ENCODE measurements at places on chromosomes 16 and 17.

DNA sequence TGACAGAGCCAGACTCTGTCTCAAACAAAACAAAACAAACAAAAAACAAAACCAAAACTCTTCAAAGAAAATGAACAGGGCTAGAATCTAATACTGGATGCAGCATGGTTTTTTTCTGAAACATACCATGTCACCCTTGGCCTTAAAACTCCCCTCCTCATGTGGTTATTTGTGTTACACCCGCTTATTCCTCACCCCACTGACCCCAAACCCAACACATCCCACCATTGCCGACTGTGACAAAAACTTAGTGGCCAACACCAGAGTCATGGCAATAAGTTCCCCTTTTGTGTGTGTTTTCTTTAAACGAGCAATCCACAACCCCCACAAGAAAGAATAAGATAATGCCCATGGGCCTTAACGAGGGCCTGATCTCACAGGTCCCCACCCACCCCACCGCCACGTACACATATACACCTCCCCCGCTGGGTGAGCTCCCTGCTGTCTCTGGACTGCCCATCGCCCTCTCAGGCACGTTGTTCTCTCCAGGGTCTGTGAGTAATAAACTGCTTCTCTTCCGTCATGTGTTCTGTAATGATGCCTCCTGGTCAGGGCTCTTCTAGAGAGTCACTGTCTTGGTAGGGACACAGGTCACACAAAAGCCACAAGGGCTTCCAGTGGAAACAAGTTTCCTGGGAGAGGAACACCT, 16.8 kb upstream of the ENGASE start:
- DNase-seq, result no peak

- no peak for DNase-seq
Measured at GRCh38 chr17:7022781-7023571, at the start of gene BCL6B. Gene BCL6B (plus strand): TSS chr17:7023050. CDS start chr17:7023672, 622 bp downstream.

DNA sequence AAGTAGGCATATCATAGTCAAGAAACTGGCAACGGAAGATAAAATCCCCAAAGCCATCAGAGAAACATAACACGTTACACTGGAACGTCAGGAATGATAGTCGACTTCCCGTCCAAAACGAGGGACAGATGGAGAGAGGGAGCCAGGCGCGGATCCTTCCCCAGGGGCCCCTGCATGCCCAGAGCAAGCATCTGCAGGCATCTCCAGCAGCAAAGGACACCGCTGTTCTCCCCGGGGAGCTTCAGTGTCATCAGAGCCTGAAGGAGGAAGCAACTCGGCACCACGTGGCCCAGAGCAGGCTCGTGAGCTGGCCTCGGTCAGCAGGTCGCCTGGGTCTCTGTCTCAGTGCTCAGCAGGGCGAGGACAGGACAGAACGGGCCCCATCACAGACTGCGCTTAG, 50.1 kb downstream of the LMF1 start:
- DNase-seq, result no peak

GRCh38 chr16:88074041-88074440, 122.8 kb downstream of the BANP start:
- no peak for DNase-seq

DNA sequence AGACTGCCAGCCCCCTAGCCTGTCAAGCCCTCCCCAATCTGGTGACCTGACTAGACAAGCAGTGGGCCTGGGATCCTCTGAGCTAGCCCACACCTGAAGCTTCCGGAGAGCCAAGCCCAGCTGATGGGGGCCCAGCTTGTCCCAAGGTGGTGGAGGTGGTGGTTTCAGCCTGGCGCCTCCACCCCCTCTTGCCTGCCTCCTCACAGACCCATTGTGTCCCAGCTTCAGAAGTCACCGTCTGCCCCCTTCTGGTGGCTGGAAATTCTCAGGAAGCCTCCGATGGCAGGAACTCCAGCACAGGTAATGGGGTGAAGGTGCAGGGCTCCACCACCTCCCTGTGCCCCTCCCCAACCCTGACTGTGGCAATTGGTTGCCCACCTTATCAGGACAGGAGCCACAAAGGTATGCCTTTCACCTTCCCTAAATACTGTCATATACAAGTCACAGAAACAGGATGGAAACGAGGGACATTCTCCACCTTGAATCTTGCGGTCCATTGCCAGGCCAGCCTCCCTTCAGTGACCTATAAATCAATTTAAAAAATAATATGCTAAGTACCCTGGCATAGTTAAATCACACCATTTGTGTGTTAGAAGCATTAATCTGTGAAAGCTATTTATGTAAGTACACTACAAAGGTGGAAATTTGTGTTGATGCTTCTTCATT, 66.0 kb upstream of the ZNF423 start:
- DNase-seq, result peak; percentile 36

DNA sequence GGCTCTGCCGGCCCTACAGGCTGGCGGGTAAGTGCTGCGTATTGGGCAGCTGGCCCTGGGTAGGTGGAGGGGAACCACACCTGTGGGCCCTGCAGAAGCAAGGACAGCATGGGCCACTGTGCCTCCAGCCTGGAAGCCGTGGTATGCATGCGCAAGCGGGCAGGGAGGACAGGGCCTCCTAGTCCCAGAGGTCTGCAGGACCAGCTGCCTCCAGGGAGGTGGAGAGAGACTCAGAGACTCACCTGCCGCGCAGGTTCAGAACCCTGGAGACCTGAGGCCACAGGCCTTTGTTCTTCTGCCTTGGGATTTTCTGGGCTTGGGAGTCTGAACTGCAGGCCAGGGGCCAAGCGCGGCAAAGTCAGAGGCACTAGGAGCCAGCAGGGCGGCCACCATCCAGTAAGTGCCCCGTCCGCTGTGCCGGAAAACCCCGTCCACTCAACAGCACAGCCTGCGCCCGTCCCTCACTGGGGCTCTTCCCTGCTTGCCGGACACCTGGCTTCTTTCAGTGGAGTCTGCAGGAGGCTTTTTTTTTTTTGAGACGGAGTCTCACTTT, 8.8 kb upstream of the RAB40C start:
- no peak for DNase-seq

- no peak for DNase-seq
Measured at GRCh38 chr16:84378567-84378966, 10.2 kb downstream of the ATP2C2 start.

- DNase-seq, result no peak
Measured at GRCh38 chr17:44087319-44087718, 16.8 kb downstream of the G6PC3 start.

- no peak for DNase-seq
Measured at GRCh38 chr16:22933173-22933572, 119.2 kb downstream of the HS3ST2 start.

DNA sequence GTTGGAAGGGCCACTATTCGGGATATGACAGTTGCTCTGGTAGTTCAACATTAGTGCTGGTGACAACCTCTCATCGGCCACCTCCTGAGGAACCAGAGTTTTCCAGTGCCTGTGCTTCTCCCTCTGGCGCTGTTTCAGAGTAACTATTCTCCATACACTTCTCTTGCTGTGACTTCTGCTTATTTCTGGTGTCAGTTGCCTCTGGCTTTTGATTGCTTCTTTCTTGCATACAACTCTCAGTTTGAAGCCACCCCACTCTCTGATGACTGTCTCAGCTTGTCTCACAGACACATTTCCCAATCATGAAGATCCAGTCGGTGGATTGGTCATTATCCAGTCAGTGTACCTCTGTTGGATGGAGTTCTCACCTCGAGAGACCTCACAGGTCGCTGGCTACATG, 3.4 kb upstream of the TM4SF5 start:
- DNase-seq, result no peak

GRCh38 chr17:164303-165235, 16.9 kb downstream of the DOC2B start:
- peak; percentile 58 for DNase-seq

GRCh38 chr17:27402943-27403342, 53.3 kb upstream of the KSR1 start:
- DNase-seq, result no peak

- no peak for DNase-seq
Measured at GRCh38 chr17:62100055-62100454, 35.0 kb upstream of the MED13 start.

DNA sequence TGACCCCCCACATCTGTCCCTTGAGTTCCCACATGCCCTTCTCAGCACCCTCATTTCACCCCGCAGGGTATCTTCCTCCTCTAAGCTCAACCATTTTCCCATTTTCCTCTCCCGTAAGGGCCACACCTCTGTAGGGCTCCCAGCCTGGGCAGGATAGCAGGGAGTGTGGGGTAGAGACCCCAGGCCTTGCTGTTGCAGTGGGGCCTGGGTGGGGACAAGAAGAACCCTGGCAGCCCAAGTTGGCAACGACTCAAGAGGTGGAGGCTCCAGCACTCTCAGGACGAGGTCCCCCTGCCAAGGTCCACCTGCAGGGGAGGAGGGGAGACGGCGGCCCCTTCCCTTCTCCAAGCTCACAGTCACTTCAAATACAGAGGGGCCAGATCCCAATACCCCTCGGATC, 2.0 kb upstream of the TMEM92 start:
- DNase-seq, result no peak

DNA sequence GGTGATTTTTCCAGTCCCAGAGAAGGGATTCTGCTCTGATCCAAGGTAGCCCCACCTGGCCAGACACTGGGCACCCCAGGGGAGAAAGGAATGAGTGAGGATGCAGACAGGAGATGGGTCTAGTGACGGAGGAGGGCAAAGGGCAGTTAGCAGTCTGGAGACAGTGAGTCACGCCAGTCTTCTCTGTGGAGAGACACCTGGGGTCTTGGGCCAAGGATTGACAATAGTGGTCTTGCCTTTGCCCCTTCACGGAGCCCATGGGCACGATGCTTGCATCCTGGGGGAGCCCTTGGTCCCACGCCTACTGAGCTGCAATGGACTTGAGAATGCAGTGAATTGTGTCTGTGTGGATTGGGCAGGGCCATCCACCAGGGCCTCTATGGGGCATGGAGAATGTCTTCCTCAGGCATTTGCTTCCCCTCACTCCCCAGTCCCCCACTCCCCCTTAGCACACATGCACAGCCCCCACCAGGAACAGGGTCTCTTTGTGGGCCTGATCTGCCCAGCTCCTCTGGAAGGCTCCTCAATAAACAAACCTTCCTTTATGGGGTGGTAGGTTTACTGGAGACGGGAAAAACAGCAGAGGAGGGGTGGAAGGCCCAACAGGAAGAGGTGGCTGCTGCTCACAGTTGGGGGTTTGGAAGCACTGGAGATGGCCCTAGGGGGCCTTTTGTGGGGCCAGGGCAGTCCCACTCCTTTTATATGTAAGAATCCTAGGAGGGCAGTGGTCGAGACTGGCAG, 1.4 kb downstream of the CHAD start:
- DNase-seq, result no peak

DNA sequence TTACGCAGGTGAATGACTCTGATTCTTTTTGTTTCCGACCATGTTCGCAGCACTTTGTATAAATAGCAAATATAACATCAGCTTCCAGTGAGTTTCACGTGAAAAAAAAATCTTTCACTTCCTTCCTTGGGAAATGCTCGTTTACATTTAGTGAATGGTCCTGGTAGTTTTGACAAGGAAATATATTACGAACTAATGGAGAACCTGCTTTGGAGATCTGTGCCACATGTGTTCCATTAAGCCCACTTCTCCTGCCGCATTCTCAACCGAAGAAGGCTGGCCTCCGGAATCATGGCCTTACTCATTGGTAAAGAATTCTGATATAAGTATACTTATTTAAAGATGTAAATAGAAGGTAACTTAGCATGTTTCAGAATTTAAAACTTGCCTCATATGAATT, 3.6 kb downstream of the CRAMP1 start:
- no peak for DNase-seq

DNA sequence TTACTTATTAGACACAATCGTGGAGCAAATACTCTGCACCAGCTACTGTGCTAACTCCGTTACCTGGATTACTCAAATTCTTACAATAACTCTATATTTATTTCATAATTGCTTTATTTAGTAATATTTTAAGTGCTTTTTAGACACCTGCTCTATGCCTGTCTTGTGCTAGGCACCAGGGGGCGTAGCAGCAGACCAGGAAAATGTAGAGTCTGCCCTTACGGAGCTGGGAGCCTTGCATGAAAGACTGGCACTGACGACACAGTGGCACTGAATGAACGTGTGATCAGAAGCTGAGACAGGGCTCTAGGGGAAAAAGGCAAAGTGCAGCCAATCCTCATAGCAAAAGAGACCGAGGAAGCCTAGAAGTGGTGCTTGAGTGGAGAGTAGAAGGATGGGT, 486.5 kb downstream of the CDH13 start:
- peak; percentile 19 for DNase-seq

GRCh38 chr16:72210555-72210954, 38.6 kb upstream of the PMFBP1 start:
- DNase-seq, result no peak

DNA sequence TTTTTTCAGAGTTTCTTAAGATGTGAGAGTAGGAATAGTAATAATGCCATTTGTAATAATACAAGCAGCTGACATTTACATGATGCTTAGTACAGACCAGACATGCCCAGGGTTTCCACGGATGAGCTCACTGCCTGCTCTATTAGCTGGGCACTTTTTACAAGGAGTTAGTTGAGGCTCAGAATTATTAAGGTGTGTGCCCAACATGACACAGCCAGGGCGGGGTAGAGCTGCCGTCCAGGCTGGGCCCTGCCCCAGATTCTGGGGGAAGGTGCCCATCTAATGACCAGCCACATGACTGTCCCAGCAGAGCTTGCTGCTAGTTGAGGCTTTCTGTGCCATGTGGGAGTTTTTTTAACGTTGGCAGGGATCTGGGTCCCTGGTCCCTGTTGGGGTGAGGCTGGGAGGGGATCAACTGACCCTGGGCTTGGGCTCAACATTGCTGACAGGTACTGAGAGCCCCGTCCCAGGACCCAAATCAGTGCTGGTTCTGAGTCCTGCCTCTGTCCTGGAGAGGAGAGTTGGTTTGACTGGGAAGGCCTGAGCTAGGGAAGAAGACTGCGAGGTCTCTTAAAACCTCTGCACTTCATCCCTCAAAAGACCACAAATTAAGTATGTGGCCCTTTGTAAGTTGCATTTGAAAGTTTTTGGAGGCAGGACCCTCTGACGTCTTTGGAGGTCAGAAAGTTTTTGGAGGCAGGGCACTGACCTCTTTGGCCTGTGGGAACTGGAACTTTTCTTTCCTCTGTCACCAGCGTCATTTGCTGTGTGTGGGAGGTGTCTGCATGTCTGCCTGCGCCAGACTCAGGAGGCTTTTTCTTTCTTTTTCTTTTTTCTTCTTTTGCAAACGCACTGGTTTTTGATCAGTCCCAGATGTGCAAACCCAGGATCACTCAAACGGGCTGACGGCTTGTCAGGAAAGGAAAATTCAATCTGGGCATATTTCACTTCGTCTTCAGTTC, 2.2 kb downstream of the CRISPLD2 start:
- DNase-seq, result no peak

- no peak for DNase-seq
Measured at GRCh38 chr16:75750528-75750927, 24.2 kb upstream of the CPHXL start.

- DNase-seq, result no peak
Measured at GRCh38 chr17:19371259-19372010, 6.9 kb upstream of the MAPK7 start.

GRCh38 chr16:15950161-15950854, 892 bp downstream of the ABCC1 start:
- DNase-seq, result no peak

DNA sequence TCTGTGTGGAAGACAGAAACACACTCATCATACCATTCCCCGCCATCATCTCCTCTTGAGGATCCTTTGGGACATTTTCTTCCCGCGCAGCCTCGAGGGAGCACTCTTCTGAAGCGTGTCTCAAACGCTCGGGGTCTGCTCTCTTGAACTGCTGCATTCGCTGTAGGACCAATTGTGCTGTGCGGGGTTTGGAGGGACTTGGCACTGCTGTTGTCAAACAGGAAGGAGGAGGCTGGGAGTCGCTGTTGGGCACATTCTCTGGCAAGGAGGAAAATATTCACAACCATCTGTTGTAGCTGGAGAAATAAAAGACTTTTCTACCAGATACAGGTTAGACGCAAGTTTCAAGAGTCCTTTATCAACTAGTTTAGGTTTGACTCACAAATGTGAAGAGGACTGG, 5.0 kb downstream of the SLX4 start:
- DNase-seq, result no peak

- no peak for DNase-seq
Measured at GRCh38 chr17:72031219-72031884, 89.5 kb upstream of the SOX9 start.
